M059J (cell line): ENCODE measurements at places on chromosomes 4 and X.

DNA sequence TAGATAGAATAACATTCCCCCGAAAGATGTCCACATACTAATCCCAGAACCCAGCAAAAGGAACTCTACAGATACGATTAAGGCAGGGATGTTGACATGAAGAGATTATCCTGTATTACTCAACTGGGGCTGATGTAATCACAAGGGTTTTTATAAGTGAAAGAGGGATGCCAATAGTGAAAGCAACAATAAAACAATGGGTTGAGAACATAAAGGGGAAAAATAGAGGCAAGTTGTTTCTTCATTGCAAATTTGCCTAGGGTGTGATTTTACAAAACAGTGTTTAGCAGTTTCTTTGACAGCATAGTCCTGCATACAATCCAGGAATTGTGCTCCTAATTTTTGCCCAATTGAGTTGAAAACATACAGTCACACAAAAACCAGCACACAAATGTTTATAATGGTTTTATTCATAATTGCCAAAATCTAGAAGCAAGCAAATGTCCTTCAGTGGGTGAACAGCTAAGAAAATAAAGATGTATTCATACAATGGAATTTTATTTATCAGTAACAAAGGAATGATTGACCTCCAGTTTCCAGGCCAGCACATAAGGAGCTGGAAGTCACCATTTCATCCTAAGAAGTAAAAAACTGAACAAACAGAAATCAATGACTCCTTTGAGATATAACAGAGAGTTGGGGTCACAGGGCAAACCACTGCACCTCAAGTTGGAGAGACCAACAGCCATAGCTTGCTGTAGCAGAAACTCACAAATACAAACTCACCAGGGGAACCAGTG, 107.2 kb downstream of the CENPC start:
- peak; percentile 8 for DNase-seq

DNA sequence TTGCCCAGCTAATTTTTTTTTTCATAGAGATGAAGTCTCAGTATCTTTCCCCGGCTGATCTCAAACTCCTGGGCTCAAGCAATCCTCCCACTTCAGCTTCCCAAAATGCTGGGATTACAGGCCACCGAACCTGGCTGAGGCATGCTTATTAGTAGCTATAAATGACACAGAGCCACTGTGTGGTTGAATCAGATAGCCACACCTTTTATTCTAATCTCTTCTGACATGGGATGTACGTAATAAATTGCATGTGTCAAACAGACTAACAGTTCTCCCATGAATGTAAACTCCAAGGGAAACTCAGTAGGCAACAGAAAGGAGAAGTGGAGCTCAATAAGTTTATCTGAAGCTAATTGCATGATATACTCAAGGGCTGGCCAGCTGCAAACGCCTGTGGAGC, 139.8 kb upstream of the VCX3A start:
- no peak for DNase-seq

DNA sequence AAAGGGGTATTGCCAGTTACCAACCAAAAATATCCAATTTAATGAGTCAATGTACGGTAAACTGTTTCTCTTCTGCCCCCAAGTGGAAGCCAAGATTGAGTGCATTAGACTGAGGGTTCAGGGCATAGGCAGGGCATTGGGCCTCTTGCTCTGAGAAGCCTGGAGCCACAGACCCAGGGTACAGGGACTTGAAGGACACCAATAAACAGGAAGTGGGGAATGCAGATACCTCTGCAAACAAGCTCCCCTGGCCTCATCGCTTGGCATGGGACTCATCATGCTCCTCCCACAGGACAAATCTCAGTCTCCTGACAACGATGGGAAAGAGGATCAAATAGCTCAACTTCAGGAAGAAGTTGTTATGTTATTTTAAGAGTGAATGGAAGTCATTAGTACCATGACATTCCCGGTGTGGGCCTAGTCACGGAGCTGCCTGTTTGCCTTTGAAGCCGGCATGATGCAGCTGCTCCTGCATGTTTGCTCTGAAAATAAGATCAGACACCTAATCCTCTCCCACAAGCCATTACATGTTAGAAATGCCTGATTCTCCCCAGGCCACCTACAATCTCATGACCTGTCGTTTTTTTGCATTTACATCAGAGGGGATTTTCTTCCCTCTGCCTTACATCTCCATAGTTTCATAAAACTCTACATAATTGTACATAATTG, 224.2 kb downstream of the RCHY1 start:
- peak; percentile 11 for DNase-seq

GRCh38 chr4:80412322-80412721, 76.8 kb downstream of the CFAP299 start:
- no peak for DNase-seq

DNA sequence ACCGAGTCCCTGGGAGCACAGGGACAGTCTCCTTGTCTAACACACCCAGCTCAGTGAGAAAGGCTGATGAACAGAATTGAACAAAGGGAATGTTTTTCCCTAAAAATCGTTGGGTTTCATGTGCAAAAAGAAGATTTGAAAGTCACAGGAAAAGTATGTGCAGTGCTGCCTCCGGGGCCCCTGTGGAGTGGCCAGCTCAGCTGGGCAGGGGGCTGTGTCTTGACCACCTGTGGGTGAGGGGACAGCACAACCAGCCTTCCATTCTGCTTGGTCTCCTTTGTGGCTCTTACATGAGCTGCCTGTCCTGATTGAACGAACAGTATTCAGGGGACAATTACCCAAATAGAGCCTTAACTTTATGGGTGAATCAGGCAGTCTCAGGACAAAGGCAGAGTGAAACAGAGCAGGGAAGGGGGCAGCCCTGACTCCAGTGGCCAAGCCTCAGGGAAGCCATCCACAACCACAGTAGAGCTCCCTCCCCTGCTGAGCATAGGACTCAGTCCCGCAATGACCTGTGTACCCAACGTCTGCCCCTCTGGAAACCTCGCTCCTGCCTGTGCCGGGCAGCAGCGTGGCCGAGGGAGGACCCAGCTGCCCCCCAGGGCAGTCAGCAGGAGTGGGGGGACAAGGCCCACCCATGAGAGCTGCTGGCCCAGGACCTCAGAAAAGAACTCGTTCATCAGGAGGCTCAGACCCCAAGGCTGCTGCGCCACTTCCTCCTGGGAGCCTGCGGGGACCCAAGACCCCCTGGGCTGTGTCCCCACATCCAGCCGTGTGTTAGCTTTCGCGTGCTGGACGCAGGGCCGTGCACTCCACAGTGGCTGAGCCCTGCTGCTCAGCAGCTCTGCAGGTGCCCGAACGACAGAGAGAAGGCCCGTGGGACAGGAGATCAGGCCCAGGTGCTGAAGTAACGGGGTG, 59.6 kb upstream of the MXD4 start:
- DNase-seq, result no peak
